SK-N-DZ (cell line): ENCODE measurements at places on chromosomes 12 and 14.

- peak; percentile 88 for DNase-seq
Observed at GRCh38 chr12:44777044-44777443, 99.1 kb downstream of the NELL2 start.

DNA sequence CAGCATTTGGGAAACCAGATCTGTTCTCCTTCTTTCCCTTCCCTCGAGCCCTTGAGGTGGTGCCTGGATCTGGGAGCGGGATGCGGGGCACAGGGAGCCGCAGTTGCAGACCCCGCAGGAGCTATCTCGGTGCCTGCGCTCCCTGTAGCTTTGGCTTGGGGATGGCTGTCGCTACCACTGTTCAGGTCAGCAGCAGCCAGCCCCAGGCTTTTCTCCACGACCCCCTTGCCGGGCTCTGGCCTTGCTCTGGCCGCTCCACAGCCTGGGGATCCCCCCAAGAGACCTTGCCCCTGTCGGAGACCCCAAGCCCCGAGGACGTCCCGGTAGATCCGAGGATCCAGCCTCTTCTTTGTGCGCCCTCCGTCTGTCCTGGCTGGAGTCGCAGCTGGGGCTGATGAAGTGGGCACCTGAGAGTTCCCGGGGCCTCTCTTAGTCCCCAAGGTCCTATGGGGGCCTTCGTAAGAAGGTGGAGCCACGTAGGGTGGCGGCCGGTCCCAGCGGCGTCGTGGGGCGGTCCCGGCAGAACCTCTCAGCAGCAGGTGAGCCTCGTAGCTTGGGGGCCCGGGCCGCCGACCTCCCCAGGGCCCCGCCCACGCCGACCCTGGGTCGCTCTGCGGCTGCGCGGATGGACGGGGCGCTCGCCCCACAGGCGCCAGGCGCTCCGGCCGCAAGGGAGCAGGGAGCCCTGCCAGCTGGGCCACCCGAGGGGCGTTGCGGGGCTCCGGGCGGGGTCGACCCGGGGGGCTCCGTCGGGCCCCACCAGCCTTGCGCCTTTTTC, 1.3 kb downstream of the DDN start:
- DNase-seq = peak; percentile 65

GRCh38 chr12:104505095-104505818, 48.5 kb downstream of the CHST11 start:
- no peak for DNase-seq

DNA sequence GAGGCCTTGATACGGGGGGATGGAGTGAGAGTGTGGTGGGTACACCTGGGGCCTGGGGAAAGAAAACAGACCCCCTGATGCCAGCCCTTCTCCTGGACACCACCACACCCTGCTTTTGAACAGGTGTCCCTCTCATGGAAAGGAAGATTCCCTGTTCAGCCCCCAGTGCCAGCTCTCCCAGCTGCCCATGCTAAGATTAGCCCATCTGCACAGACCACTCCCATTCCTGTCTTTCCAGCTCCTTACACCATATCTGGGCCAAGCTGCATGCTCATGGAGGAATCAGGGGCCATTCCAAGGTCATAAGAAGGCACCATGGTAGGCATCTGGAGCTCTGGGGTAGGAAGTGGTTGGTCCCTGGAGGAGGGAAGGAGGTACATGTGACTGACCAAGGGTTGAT, 9.6 kb downstream of the NAB2 start:
- DNase-seq = no peak

GRCh38 chr12:108333898-108334699, 5.0 kb downstream of the CMKLR1 start:
- no peak for DNase-seq

DNA sequence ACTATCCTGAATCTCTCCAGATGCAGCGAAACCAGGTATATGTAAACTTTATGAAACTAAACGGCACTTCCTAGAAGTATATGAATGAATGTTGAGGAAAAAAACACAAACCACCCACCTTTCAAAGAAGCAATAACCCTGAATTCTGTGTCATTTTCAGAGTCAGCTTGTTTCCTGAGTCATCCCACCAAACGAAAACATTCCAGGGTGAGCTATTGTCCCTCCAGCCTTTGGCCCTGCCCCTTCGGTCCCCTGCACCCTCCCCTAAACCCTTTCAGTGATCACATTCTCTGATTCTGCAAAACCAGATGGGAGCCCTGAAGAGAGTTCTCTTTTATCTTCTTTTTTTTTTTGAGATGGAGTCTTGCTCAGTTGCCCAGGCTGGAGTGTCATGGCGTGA, 202.6 kb upstream of the ALG10B start:
- DNase-seq = no peak

- DNase-seq = no peak
Observed at GRCh38 chr14:58807191-58807590, 169.4 kb downstream of the DACT1 start.

DNA sequence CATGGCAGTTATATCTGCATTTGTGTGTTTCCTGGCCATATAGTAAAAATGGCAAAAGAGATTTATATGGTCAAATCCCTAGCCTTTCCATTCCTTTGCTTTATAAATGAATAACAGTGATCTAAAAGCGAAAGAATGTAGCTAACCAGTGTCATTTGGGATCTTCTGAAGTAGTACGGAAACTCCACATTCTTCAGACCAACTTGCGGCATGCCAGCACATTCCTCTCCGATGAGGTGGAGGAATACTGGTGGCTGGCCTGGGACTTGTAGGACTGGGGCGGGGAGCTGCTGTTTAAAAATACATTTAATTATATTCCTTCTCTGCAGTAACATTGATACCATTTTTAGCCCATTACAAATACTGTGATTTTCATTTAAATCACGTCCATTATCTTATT, 85.3 kb downstream of the SAMD4A start:
- no peak for DNase-seq
